Mammary epithelial cell (primary cell): ENCODE measurements at places on chromosomes 12 and 14. TPM values are rescaled to one million over a fixed set of nuclear protein-coding genes. Genes with fewer than 3 reads are reported as not detected.

- DNase-seq = peak; percentile 69
Measured at GRCh38 chr12:46266382-46266791, 2.5 kb downstream of the SLC38A1 start.

- DNase-seq = peak; percentile 59
Measured at GRCh38 chr14:32078023-32078857, 1.1 kb downstream of the ARHGAP5 start.

GRCh38 chr14:83863042-83863774 is 1666.7 kb upstream of the FLRT2 start:
- no peak for DNase-seq

- DNase-seq = peak; percentile 47
Measured at GRCh38 chr12:23906329-23906728, 43.1 kb downstream of the SOX5 start.

DNA sequence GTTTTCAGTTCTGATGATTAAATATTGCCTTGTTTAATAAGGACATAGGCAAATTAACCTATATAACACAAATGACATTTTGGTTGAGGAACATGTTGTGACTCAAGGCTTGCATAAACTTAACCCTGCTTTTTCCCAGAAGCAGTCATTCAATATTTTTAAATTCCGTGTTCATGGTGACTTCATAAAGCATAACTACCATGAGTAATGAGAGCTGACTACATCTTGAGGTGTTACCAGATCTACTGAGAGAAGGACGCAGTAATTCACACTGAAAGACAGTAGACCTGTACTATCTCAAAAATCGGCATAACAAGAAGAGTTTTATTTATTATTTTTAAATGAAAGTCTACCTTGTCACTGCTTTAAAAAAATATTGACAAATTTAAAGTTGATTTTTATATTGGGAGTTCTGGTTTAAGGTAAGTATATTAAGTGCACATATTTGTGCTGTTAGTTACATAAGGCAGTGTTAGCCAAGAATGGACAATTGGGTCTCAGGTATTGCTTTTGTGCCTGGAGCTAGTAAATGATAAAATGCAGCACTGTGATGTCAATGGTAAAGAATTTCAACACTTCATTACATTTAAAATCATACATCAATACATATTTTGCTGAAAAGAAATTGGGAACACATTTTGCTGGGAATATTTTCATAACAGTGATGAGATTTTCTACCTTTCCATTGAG is 1198.5 kb downstream of the FSCB start:
- no peak for DNase-seq

GRCh38 chr14:34857689-34858449 is 17.3 kb downstream of the BAZ1A start:
- DNase-seq = no peak

The PPP4R3A gene
- 84.1 and 94.0 TPM in 2 replicates for total RNA-seq
